ENCODE measurements at places on chromosomes 1 and 21. TPM values are rescaled to one million over a fixed set of nuclear protein-coding genes. Genes with fewer than 3 reads are reported as not detected.

The TNNT2 gene
- not detected for total RNA-seq

The CELA3A gene
- total RNA-seq = not detected

The PRR9 gene
- not detected for total RNA-seq

The C1orf185 gene
- not detected for total RNA-seq

The SPAG17 gene
- total RNA-seq = not detected

The NBPF6 gene
- not detected for total RNA-seq

The C1orf94 gene
- not detected for total RNA-seq

GRCh38 chr1:235938709-235939479, 72.2 kb upstream of the LYST start:
- DNase-seq = peak; percentile 50

DNA sequence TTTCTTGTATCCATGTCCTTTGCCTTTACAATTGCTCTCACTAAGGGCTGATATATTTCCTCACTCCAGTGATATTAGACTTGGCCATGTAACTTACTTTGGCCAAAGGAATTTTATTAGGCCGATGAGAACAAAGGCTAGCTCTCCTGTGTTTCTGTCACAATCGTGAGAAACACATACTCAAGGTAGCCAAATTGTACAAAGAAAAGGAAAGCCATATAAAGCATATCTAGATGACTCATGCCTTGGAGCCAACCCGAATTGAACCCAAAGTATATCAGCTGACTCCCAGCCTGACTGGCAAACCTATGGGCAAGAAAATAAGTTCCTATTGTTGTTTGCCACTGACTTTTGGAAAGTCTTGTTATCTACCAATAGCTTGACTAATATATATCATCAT, 371.7 kb upstream of the LRRC7 start:
- no peak for DNase-seq

DNA sequence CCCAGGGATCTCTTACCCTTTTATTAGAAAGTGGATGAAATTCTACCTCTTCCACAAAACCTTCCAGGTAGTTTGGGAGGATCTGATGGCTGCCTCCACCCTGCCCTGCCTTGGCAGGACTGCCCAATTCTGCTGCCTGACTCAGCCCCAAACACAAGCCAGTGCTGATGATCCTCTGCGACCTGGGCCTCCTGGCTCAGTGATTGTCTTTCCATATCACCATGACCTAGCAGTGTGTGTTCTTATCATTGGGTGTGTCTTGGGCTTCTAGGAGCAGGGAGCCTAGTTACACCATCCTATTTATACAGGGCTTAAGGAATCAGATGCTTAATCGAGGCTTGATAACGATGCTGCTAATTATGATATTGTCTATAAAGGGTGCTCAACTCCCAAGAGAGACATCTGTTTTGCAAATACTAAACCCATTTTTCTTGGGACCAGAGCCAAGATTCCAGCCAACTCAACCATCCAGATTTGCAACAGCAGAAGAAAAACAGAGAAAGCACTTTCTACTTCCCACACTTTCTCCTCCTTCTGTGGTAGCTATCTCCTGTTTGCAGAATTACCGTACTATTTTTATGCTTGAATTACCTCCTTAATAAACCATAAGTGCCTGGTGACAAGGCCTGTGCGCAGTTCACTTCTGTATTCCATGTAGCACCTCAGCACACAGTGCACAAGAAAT, 36.5 kb upstream of the KIF21B start:
- DNase-seq = no peak

GRCh38 chr1:22412932-22413727, 38.5 kb upstream of the ZBTB40 start:
- peak; percentile 54 for DNase-seq

- DNase-seq = no peak
These were observed 14.3 kb downstream of the ACKR1 start for GRCh38 chr1:159218649-159219636.

GRCh38 chr1:43206600-43207228, 34.6 kb downstream of the CFAP57 start:
- peak; percentile 96 for DNase-seq

GRCh38 chr1:233217832-233218231, 77.7 kb downstream of the PCNX2 start:
- no peak for DNase-seq

- no peak for DNase-seq
These were observed 1117.5 kb downstream of the NCAM2 start for GRCh38 chr21:22115746-22116145.

DNA sequence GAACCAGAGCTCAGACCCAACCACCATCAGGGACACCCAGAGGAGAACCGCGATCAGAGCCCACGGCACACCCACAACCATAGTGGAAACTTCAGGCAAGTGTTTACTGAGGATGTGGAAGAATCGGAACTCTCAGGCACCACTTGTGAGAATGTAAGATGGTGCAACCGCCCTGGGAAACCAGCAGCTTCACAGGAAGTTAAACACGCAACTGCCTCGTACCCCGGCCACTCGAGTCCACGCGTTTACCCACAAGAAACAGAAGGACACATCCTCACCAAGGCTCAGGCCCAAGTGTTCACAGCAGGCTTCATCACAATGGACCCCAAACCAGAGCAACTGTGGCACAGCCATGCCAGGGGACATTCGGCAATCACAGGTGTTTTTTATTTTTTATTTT, 51.4 kb upstream of the COL6A2 start:
- DNase-seq = no peak

DNA sequence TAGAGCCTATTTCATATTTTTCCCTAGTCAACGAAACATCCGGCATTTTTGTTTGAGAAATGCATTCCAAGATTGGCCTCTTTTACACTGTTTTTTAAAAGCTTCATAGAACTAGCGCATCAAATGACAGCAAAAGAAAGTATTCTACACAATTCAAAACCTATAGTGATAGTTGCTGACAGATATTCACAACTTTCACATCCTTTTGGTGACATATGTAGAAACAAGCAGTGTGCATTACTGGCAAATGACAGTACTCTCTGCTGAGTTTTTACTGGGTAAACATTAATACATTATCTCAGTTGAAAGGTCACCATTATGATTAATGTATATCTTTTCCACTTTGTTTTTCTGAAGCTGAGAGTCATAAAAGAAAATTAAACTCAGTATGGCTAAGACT, 135.4 kb upstream of the RGS18 start:
- DNase-seq = no peak
